ENCODE measurements at places on chromosomes 2 and 18.
A peak's percentile ranks its signal among the peaks of the same experiment; 100 is the strongest.

GRCh38 chr2:112629823-112630222, 15.9 kb upstream of the SLC20A1 start:
- DNase-seq: no peak

- no peak for DNase-seq
These were observed 223.1 kb downstream of the PHLPP1 start for GRCh38 chr18:62938487-62938886.

GRCh38 chr2:134361648-134362047, 107.8 kb downstream of the MGAT5 start:
- no peak for DNase-seq

DNA sequence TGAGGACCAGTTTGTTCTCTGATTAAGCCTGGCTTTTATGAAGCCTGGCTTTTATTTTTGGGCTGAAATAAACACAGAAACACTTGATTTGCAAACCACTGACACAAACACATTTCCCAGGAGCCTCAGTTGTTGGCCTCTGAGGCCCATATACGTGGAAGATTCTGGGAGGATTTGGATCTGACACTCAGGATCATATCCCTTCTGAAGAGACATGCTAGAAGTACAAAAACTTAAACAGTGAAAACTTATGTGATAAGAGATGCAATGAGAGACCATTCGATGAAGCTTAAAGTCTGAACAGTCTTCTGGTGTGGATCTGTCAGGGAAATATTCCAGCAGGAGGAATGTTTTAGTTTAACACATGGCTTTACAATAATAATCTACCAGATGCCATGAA, 33.0 kb downstream of the MYT1L start:
- no peak for DNase-seq

- DNase-seq: no peak
These were observed 73.8 kb downstream of the ANKRD44 start for GRCh38 chr2:197236816-197237215.

DNA sequence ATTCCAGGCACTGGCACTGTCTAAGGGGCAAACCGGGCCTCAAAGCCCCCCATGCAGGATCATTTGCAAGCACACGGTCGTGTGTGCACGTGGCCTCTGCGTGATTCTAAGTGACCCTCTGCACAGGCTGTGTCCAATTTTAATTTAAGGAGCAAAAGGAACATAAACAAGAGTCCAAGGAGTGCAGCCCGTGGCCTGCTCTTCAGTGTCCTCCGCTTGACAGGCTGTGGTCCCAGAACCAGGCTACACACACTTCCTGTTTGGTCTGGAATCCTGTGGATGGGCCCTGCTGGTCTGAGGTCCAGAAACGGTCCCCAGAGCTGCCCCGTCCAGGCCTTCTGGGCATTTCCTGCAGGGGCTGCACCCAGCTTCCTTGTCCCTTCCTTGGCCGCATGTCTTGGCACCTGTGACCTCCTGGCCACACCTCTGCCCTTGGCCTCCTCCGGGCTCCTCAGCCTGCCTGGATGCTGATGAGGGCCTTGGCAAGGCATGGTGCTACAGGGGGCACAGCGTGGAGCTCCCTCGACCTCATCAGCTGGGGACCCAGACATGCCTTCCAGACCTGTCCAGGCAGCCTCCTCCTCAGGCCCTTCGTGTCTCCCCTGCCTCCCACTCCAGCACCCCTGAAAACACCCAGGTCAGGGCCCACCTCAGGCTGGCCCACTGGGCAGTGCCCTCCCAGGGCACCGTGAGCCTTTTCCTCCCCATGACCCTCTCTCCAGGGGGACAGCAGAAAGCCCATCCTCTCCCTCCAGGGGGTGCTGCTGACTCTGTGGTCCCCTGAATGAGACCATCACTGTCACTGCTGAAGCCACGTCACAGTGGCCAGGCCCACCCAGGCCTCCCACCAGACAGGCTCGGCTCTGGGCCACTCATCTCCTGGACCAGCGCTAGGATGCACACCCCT, 136.4 kb upstream of the GPC1 start:
- no peak for DNase-seq

- DNase-seq: no peak
These were observed 7.7 kb upstream of the EFEMP1 start for GRCh38 chr2:55931281-55931680.

- no peak for DNase-seq
These were observed 10.0 kb downstream of the PROC start for GRCh38 chr2:127428057-127428814.

GRCh38 chr2:99035920-99036319, 99.9 kb upstream of the CRACDL start:
- no peak for DNase-seq

DNA sequence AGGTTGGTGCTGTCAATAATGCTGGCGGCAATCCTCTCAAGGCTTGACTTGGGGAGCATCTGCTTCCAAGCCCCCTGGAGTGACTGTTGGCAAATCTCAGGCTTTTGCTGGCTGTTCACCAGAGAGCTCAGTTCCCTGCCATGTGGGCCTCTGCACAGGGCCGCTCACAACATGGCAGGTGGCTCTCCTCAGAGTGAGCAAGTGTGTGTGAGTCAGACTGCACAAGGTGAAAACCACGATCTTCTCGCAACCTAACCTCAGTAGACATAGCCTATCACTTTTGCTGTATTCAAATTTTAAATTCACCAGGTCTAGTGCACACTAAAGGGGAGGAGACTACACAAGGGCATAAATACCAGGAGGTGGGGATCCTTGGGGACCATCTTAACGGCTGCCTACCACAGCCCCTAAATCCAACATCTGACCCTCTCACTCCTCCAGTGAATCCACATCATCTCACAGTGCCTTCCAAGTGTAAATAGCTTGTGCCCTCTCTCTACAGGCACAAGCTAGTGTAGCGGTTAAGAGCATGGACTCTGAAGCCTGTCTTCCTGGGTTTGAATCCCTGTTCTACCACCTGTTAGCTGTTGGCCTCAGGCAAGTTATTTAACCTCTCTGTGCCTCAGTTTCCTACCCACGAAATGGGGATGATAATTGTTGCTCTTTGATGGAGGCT, 187.7 kb upstream of the CXCR4 start:
- DNase-seq: peak; percentile 76

- no peak for DNase-seq
These were observed 20.3 kb downstream of the ALK start for GRCh38 chr2:29900971-29901633.

GRCh38 chr18:47215554-47216138, 35.8 kb downstream of the SKOR2 start:
- DNase-seq: no peak

GRCh38 chr2:202161151-202161835, 77.1 kb downstream of the SUMO1 start:
- DNase-seq: no peak

DNA sequence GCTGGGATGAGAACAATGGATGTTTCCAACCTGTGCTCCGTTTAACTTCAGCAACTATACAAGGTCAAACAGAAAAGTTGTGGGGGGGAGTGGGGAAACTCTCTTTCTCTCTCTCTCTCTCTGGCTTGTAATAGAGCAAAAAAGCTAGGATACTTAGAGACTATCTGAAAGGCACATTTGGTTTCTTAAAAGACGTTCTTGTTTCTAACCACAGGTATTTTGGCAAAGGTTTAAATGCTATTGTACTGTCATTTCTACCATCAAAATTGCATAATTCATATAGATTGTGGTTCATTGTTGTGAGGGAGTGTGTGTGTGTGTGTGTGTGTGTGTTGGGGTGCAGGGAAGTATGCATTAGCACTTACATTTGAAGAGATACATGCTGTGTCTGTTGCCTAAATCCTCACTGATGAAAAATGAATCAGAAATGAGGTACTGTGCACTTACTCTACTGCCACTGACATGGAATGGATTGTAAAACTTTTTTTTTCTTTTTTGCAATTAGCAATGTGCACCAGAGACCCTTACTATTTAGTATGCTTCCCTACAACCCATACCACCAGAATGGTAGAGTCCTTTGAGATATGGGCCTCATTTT, 841.0 kb upstream of the PIK3C3 start:
- no peak for DNase-seq

DNA sequence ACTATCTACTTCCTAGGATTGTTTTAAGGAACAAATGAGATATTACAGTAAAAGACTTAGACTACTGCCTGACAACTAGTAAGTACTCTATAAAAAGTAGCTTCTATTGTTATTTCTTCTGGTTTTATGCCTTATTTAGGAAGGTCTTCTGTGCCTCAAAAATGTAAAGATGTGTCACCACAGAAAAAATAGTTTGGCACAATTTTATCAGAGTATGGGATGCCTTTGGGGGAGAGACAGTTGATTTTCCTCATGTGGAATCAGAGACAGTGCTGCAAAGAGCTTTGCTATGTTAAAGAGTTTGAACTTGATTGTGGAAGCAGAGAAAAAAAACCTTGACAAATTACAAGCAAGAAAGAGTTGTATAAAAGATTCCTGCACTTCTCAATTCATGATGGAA, 98.4 kb downstream of the EHBP1 start:
- no peak for DNase-seq

DNA sequence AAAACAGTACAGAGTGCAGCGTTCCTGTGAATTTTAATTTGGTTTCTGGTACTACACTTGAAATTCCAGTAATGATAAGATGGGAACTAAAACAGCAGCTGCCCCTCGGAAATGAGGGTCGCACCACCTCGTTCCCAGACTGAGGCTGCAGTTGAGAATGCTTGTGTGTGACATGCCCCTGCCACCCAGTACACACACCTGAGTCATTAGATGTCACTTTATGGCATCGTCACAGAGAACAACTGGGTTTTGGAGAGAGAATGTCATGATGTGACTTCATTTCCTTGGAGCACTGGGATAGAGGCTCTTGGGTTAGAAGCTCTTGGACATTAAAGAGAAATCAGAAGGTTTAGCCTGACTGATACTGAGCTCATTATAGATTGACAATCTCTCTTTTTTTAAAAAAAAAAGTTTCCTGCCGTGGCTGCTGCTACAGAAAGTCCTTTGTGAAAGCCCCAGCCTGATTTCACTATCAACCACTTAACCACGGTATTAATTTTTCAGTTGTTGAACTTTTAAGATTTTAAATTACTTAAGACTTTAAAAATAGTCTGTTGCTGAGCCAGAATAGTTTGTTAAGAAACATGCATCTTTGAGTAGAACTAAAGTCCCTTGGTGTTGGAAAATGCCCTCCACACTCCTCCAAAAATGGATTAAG, 24.5 kb downstream of the BCL2L11 start:
- DNase-seq: no peak

DNA sequence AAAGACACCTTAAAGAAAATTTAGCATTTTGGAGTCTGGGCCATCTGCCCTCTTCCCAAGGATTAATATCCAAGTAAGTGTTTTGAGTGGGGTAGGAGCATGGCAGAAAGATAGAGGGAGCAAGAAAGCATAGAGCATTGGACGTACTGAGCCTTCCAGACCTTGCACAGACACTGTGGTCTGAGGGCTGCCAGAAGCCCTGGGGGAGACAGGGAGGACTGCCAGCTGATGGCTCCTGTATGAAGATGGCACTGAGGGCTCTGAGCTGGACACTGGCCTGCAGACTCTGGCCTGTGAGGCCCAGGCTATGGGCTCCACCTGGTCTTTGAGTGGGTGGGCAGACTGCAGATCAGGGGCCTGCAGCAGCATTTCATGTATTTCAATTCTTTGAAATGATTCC, 2.9 kb upstream of the PKDCC start:
- DNase-seq: no peak

DNA sequence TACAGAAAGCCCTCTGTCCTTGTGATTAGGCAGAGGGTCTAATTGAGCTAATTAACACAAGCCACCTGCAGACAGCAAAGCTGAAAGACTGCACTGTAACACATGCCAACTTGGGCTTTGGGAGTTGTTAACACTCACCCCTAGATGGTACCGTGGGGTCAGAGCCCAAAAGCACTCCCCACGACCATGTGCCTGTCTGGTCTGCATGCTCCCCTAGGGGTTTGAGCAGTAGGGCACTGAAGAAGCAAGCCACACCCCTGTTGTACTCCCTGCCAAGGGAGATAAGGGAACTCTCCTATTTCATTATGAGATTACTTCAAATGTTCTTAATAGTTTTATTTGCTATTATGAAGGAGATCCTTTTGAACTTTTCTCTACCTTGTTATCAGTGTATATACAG, 560.1 kb upstream of the FSHR start:
- no peak for DNase-seq

- DNase-seq: no peak
These were observed 150.9 kb downstream of the ESCO1 start for GRCh38 chr18:21449367-21450290.

DNA sequence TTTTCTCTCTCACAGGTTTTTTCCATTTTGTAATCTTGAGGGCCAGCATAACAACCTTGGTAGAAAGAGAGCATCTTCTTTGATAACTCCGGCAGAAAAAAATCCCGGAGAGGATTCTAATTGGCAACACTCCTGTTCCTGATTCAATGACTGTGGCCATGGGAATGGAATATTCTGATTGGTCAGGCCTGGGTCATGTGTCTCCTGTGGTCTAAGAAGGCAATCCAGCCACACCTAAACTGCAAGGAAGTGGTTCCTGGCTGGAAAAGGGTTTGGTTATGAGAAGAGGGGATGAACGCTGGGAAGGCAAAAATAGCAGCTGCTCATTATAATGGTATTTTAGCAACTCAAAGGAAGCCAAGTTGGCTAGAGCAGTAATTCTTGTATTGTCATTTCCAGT, 24.8 kb upstream of the ZNF638 start:
- no peak for DNase-seq

DNA sequence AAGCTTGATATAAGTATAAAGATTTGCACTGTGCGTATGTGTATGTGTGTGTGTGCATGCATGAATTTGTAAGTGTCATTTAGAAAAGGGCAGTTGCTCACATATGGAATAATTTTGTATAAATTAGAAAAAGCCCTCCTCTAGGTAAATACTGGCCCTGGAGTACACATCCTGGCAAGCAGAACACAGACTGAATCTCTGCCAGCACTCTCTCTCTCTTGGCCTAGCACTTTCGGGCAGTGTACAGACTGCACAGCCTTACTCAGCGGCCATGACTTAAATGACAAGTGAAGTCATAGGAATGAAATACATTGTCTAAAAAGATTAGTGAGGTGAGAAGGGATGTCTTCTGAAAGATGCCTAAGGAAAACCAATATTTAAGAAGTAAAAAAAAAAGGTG, 214.1 kb downstream of the RDH14 start:
- no peak for DNase-seq

- no peak for DNase-seq
These were observed 67.4 kb downstream of the BCL11A start for GRCh38 chr2:60486067-60486466.

GRCh38 chr2:84247532-84247931, 211.5 kb downstream of the SUCLG1 start:
- no peak for DNase-seq

- no peak for DNase-seq
These were observed 405.1 kb downstream of the GPD2 start for GRCh38 chr2:156841321-156841720.

- DNase-seq: no peak
These were observed 85.6 kb upstream of the ETAA1 start for GRCh38 chr2:67311536-67311935.

- DNase-seq: no peak
These were observed 26.9 kb downstream of the EFEMP1 start for GRCh38 chr2:55896633-55897032.

GRCh38 chr2:111032721-111033429, 87.8 kb upstream of the BCL2L11 start:
- no peak for DNase-seq

All from natural killer cell (primary cell).